ENCODE measurements at places on chromosomes 7 and 10.

- DNase-seq = peak; percentile 51
Measured at GRCh38 chr10:119608316-119609155, 11.8 kb upstream of the TIAL1 start.

GRCh38 chr10:62113680-62114079 is 155.0 kb downstream of the RTKN2 start:
- DNase-seq = no peak

DNA sequence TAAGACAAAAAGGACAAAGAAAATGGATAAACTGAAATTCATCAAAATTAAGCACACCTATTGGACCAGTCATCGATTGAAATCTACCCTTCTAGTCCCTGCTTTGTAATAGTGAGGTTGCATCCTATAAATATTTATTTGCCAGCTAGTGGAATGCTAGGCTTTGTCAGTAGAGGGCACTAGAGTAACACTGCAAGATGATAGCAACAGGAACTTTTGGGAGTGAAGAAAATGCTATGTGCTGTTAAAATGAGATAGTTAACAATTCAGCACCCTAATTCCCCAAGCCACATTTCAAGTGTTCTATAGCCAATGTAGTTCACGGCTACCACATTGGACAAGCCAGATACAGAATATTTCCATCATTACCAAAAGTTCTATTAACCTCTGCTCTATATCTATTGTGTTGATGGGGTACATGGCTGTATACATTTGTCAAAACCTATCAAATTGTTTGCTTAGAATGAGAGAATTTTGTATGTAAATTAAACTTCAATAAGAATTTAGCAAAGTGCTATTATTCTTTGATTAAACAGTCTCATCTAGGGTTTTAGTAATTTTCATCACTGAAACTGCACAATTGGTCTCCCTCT is 69.8 kb downstream of the LSMEM1 start:
- peak; percentile 62 for DNase-seq

DNA sequence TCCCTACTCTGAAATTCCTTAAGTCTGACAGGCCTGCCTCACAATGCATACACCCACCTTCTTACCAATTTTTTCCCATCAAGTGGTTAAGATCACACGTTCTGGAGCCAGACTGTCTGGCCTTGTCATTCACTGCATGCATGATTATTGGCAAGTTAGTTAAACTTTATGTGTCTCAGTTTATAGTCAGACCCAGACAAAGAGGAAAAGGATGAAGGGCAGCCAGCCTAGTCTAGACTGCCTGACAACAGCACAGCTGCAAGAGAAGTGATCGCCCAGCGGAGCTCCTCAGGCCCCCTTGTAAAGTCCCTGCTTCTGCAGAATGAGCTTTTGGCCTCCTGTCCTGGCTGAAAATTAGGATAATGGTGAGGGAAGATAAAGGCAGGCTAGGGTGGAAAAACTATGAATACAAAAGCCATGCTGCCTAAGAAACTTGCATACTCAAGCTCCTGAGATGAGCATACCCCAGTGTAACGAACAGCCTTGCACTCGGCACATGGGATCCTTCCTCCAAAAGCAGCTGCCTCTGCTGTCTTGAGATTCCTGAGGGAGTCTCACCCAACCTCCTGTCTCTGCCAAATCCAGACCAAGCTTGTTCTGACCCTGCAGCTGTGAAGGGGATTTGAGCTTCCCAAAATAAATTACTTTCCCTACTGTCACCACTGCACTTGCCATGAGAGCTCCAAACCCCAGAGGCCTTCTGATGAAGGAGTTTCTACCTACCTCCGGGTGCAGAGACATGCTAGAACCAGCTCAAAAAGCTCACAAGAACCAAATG is 26.7 kb upstream of the MRLN start:
- DNase-seq = no peak

- DNase-seq = no peak
Measured at GRCh38 chr10:17416442-17417211, 37.8 kb downstream of the ST8SIA6 start.

DNA sequence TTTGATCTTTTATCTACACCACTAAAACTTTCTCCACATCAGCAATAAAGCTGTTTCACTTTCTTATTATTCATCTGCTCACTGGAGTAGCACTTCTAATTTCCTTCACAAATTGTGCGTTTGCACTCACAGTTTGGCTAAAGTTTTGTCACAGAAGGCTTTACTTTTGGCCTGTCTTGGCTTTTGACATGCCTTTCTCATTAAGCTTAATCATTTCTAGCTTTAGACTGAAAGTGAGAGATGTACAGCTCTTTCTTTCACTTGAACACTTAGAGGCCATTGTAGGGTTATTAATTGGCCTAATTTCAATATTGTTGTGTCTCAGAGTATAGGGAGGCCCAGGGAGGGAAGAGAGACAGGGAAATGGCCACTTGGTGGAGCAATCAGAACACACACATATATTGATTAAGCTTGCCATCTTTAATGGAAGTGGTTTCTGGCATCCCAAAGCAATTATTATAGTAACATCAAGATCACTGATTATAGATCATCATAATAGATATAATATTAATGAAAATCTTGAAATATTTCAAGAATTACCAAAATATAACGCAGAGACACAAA is 512.5 kb downstream of the ETV1 start:
- peak; percentile 8 for DNase-seq

DNA sequence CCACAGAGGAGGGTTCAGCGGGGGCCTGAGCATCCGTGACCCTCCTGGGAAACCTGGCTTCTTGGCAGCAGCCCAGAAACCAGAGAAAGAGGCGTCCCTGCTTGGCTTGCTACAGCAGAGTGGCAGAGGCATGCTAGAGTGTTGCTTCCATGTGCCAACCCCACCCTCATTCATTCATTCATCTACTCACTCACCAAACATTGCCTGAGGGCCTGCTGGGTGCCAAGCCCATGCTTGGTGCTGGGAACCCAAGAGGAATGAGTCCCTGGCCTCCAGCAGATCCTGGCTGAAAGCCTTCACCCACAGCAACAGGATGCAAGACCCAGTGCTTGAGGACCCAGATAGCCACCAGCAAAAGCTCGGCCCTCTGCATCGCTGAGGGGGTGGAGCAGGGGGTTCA is 129.0 kb downstream of the CDH23 start:
- DNase-seq = no peak

DNA sequence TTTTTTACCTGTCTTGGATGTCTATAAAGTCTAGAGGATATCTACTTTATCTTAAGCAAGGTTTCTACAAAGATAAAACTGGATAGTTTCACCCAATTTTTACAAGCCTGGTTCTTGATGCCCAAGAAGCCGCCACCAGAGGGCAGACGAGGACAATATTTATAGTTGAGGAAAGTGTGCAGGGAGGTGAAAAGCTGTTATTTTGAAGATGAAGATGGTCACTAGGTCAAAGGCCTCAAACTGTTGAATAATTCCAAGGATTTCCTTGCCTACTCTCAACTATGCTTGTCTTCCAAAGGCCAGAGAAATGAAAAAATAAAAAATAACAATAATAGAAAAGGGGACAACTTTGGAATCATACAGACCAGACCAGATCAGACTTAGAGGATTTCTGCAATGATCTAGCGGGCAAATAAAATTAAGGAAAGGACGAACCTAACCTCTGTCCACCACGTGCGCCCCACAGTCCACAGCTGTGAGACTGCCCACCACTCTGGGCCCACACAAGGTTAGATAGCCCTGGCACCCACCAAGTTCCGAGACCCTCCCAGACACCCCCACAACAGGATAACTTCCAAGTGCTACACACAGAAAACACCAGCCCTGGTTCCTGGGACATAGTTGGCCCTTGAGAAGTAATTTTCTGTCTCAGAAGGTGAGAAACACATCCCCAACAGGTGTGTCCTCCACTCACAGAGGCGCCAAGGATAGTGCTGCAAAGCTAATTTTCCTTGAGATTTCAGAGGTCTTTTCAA is 2.8 kb downstream of the PKD1L1 start:
- peak; percentile 73 for DNase-seq

DNA sequence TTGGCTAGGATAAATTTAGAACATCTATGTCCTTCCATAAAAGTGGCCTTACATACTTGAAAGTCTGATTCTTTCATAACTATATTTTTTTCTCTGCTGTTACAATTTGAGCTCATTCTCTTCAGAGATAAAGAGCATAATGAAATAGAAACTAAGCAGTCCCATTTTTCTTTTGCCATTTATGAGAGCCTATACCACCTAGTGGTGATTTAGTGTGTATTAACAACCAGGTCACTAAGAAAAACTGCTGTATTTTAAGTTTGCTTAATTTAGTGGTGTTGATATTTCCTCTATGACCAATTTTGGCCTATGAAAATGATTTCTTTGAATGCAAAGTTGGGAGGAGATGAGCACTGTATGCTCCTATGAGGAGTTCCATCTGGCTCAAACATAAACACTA is 88.7 kb upstream of the ZWINT start:
- no peak for DNase-seq

DNA sequence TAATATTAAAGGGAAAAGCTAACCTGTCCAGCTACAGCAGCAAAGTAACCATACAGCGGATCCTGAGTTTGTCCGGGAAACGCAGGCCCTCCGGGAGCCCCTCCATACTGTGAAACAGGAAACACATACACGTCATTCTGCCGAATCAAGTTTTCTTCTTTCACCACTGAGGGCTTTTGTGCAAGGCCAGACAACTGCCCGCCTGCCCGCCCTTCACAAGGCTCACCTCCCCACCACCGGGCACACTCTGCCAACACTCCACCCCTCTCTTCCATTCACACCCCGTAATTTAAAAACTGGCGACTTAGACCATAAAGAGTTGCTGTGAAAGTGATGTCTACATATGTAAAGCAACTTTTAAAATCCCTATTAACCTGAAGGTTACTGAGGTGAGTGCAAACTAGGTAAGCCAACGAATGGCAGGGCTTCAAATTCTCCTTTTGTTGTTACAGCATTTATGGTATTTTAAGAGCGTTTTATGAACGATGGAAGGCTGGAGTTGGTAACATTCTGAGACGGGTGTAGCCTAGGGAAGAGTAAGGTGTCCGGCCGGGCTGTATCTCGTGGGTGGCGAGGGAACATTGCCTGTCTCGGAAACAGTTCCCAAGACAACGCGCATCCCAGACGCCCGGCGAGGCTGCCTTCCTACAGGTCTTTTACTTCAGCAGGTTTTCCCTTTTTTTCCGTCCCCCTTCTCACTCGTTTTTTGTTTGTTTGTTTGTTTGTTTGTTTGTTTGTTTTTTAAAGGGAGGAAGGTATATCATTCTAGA is 817 bp downstream of the SRI start:
- DNase-seq = peak; percentile 61

DNA sequence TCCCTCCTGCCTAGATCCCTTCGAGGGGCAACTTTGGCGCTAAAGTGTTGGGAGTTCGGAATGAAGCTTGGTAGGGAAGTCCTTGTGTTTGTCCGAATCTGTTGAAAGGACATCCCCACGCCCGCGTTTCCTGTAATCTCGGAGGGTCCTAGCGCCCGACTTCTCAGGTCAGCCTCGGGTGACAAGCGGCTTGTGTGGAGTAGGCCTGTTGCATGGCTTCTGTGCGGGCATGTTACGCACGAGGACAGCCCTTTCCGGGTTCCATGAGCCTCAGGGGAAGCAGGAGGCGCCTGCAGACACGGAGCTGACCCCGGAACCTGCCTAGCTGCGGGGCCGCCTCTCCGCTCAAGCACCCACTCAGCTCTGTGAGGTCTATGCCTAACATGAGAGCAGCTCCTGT is 28.4 kb upstream of the AP5Z1 start:
- DNase-seq = no peak

- DNase-seq = peak; percentile 76
Measured at GRCh38 chr10:97827702-97828291, 21.8 kb upstream of the GOLGA7B start.

DNA sequence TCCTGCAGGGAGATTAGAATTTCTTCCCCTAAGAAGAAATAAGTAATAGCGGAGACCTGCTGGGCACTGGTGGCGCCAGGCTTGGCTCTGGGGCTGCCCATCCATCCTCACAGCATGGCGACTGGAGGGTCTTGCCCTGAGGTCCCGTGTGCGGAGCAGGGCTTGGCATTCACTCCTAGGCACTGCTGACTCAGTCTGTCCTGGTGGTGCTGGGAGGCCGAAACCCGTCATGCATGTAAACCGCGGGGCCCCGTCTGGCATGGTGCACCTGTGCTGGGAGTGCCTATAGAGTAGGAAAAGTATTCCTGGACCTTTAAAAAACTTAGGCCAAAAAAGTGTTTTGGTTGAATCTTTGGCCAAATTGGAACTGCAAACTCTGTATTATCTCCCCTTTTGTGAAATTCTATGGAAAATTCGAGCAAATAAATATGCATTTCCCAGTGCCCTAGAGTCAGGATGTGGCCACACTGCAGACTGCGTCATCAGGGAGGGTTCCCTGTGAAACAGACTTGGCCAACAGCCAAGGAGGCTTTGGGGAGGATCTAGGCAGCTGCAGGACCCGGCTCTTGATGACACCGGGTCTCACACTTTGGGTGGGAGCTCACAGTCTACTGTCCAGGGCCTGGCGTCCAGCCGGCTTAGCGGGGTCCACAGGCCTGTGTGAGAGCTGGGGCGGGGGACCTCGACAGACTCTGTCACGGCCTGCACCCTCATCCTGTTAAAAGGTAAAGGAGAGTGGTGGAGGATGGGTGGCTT is 122.3 kb downstream of the VIPR2 start:
- peak; percentile 46 for DNase-seq

GRCh38 chr7:150793569-150794238 is 6.5 kb downstream of the TMEM176B start:
- DNase-seq = no peak

DNA sequence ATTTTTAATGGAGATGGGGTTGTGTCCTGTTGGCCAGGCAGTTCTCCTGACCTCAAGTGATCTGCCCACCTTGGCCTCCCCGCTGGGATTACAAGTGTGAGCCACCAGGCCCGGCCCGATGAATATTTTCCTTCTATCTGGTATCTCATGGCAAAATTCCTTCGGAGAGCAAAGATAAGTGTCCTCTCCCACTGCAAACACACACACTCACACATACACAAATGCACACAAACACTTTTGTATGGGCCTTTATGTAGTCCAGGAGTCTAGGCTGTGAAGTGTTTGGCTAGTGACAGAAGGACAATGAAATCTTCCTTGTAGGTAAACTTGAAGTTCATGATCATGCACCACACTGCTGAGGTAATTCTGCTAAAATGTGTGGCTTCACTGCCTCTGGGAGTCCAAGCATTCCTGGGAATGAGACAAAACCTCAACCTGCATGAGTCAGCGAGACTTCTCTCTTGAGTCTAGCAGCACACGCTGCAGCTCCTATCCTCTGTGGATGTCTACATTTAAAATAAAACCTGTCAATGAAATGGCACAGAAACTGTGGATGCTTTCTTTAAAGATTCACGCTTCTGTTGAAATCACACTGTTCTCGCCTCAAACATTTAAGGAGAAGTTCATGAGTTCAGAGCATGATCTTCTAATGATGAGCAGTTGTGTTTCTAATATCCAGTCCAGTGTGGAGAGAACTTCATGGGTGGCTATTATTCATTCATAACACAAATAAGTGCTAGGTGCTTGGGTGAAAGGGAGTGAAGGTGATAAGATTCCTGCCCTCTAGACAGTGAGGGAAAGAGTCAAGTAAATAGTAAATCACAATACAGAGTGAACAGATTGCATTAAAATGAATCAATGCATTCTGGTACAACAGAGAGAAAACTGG is 96.5 kb downstream of the NRP1 start:
- DNase-seq = peak; percentile 96

- no peak for DNase-seq
Measured at GRCh38 chr10:64463406-64463805, 942.2 kb downstream of the REEP3 start.

- DNase-seq = no peak
Measured at GRCh38 chr7:2978408-2978807, 65.3 kb downstream of the CARD11 start.

GRCh38 chr7:56686276-56686859 is 445.9 kb downstream of the ZNF479 start:
- no peak for DNase-seq

- peak; percentile 75 for DNase-seq
Measured at GRCh38 chr7:111113263-111114017, 22.5 kb downstream of the LRRN3 start.

GRCh38 chr10:17171141-17171641 is 30.3 kb downstream of the TRDMT1 start:
- DNase-seq = no peak

All from M059J (cell line).